ENCODE measurements at places on chromosomes 4 and X. TPM values are rescaled to one million over a fixed set of nuclear protein-coding genes. Genes with fewer than 3 reads are reported as not detected.

The HDAC8 gene
- total RNA-seq, result 16.9 TPM

The PDE6B gene
- total RNA-seq, result not detected

The FIP1L1 gene
- 80.5 TPM for total RNA-seq

The FRAS1 gene
- total RNA-seq, result 10.3 TPM

The CXCL3 gene
- 2.0 TPM for total RNA-seq

The RHOXF1 gene
- total RNA-seq, result not detected

GRCh38 chrX:24398766-24399165, 38.3 kb downstream of the SUPT20HL1 start:
- DNase-seq, result no peak

DNA sequence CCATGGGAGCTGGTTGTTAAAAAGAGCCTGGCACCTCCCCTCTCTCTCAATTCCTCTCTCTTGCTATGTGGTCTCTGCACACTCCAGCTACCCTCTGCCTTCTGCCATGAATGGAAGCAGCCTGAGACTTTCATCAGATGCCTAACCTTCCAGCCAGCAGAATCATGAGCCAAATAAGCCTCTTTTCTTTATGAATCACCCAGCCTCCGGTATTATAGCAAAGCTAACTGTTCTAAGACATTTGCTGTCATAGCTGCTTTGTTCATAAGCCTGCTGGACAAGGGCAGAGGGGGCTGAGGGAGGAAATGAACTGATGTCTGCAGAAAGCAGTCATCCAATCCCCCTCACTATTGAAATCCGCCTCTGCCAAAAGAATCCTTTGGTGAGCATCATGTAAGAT, 196.7 kb downstream of the ZNF330 start:
- peak; percentile 7 for DNase-seq

DNA sequence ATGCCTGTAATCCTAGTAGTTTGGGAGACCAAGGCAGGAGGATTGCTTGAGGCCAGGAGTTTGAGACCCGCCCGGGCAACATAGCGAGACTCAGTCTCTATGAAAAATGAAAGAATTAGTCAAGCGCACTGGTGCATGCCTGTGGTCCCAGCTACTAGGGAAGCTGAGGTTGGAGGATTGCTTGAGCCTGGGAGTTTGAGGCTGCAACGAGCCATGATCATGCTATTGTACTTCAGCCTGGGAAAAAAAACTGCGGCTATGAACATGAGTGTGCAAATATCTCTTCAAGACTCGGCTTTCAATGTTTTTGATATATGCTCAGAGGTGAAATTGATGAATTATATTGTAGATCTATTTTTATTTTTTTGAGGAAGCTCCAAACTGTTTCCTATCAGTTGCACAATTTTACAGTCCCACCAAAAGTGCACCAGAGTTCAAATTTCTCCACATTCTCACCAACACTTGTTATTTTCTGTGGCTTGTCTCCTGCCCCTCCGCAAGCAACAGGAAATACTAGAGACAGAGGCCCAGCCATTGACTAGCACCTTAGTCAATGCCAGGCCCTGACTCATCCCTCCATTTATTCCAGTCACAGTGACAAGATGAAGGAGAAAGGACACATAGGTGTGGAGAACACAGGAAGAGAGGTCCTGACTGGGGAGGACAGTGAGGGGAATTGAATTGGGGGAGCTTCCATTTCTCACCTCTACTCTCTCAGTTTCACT, 33.1 kb upstream of the ZNF41 start:
- DNase-seq, result peak; percentile 45

GRCh38 chr4:119564106-119564505, 64.5 kb downstream of the PDE5A start:
- no peak for DNase-seq

DNA sequence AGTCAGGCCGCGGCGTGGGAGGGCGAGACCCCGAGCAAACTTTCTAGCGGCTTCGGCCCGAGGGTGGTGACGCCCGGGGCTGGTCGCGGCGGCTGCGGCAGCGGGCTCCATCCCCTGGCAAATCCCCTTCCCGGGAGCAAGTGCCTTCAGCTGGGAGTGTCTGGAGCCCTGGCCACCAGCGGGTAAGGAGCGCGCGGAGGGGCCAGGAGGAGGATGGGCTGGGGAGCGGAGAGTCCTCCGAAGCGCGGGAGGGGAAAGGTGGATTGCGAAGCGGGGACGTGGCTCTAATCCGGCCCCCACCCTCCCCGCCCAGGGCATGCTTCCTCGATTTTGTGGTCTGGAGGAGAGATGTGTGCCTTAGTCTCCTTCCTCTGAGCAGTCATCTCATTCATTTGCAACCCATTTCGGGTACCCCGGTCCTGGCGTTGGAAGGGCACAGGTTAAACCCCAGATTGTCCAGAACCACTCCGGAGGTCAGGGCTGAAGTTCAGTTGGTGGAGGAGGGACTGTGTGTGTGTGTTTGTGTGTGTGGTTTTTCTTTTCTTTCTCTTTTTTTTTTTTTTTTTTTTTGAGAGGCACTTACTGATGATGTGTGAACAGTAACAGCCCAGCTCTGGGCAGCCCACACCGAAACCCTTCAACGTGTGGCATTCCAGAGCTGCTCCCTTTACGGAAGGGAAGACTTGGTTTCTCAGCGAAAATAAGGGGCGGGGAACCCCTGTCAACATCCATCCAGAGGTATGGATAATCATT, 516 bp downstream of the SGMS2 start:
- peak; percentile 33 for DNase-seq

DNA sequence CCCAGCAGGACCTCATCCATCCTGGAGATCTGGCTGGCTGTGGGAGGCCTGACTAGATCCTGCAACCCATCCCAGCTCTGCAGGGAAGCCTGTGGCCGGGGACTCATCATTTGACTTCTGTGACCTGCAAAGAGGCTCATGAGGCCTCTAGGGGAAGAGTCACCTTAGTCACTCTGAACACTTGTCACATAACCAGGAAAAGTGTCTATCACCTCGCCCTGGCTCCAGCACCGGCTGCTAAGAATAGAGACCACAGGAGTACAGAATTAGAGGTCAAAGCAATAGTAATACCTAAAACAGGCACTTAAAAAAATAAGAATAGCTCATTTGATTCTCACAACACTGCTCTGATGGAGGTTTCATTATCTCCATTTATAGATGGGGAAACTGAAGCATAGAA, 3.8 kb upstream of the NSG1 start:
- DNase-seq, result no peak

DNA sequence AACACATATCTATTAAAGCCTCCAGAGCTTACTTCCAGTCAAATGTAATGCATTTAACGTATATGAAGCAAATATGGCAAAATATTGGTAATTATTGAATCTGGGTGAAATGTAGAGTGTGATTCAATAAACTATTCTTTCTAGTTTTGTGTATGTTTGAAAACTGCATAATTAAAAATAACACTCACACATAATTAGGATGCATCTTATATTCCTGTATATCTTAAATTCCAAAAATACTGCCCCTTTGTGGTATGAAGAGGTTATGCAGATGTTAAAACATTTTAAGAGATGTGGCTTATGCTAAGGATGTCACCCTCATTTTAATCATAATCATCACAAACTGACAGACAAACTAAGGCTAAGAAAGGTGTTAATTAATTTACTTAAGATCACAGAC, 182.9 kb downstream of the COX18 start:
- DNase-seq, result no peak

GRCh38 chr4:102328045-102328444, 17.2 kb downstream of the SLC39A8 start:
- no peak for DNase-seq

- DNase-seq, result no peak
Measured at GRCh38 chr4:83083925-83084475, 30.5 kb downstream of the PLAC8 start.

- no peak for DNase-seq
Measured at GRCh38 chr4:40506066-40506465, 123.6 kb downstream of the RBM47 start.

DNA sequence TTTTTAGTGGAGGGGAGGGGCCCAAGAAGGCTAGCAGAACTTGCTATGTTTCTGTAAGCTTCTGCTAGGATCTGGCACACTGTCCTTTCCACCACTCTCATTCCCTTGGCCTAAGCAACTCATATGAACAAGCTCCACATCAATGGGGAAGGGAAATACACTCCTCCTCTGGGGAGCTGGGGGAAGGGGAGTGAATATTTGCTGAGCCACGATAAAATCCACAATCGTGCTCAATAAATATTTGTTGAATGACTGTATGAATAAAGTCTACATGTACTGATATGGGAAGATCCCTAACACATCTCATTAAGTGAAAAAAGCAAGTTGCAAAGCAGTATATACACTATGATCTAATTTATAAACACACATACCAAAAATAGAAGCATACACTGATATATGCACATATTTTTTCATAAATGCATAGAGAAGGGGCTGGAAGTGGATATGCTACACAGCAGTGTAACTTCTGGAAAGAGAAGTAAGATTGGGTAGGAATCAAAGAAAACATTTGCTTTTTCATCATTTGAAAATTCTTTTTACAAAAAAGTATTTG, 95.8 kb upstream of the EFHC2 start:
- DNase-seq, result no peak
